NCI-H1930 (cell line): ENCODE measurements at places on chromosomes 7 and 10.

- DNase-seq: no peak
These were observed 28.7 kb downstream of the DGKI start for GRCh38 chr7:137818036-137818435.

GRCh38 chr10:21083861-21084260, 186.8 kb upstream of the NEBL start:
- DNase-seq: no peak

DNA sequence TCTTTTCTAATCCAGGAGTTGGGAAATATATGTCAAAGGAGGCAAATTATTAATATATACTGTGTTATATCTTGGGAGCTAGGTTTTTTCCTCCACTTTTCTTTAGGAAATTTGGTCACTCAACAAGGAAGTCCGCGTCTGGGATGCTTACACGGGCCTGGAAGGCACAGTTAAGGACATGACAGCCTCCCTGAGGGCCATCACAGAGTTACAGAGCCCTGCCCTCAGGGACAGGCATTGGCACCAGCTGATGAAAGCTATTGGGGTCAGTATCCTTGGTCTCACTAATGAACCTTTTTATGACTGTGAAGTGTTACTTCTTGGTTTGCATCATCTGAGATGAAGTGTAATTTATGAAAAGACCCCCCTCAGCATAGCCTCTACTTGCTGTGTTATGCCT, 74.7 kb downstream of the DNAH11 start:
- no peak for DNase-seq

DNA sequence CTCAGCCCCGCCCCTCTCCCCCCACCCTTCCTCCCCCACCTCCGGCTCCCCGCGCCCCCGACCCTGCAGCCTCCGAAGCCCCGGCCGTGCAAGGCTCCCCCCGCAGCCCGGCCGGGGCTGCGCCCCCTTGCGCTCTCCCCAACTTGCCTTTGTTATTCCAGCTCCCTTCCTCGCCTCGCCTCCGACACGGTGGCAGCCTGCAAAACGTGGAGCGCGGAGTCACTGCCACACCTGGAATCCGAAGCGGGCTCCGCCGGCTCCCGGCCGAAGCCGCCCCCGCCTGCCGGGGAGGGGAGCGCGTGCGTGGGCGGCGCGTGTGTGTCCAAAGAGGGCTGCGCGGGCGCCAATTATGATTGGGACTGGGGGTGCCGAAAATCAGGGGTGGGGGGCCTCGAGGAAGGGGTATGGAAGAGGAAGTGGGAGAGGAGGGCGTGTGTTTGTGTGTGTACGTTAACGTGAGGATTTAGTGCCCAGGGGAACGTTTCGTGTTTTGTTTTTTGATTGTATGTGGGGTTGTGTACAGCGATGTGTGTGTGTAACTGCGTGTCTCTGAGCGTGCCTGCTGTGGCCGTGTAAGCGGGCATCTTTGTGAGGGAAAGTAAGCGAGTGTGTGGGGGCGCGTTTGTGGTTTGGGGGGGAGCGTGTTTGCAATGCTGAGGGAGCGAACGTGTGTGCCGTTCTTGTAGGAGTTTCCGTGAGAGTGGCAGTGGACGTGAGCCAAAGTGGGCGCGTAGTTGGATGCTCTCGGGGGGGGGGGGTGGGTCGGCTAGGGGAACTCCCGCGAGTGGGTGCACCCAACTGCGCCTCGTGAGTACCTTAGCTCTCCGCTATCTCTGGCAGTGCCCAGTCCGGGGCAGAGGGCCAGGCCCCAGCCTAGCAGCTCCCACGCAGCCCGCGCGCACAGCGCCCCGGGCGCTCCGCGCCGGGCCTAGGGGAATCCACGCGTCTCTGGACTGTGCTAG, 1.2 kb upstream of the ZMIZ1 start:
- DNase-seq: peak; percentile 71

DNA sequence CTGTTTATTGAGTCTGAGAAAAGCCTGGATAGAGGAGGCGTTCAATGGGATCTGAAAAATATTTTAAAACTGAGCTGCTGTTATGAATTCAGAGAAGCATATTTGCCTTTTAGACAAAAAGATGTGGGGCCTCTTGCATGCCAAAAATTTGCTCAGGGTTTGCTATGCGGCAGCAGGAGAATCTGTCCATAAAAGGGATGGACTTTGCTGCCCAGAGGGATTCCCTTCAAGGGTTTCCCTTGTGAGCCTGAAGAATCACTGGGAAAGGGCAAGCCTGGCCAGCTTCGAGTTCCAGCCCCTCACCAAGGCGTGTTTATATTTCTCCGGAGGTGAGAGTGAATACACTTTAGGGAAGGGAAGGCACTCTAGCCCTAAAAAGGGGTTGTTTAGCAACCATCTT, 55.5 kb upstream of the CALD1 start:
- DNase-seq: no peak

DNA sequence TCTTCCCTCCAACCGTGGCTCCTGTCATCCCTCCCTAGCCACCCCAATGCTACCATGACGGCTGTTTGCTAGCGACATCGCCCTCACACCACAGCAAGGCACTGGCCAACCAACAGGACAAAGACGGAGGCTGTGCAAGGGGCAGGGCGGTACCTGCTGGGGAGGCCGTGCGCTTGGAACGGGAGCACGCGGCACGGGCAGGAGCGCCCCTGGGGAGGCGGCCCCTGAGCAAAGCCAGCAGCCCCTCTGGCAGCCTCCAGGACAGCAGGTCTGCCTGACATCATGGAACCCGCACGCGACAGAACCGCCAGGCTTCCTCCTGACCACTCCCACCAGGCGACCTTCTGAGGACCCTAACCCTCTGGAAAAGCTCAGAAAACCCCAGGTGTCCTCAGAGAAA, 12.7 kb downstream of the MAD1L1 start:
- DNase-seq: no peak

GRCh38 chr7:41809940-41810576, 107.2 kb upstream of the INHBA start:
- no peak for DNase-seq

GRCh38 chr7:20831451-20831850, 44.8 kb upstream of the SP8 start:
- no peak for DNase-seq

DNA sequence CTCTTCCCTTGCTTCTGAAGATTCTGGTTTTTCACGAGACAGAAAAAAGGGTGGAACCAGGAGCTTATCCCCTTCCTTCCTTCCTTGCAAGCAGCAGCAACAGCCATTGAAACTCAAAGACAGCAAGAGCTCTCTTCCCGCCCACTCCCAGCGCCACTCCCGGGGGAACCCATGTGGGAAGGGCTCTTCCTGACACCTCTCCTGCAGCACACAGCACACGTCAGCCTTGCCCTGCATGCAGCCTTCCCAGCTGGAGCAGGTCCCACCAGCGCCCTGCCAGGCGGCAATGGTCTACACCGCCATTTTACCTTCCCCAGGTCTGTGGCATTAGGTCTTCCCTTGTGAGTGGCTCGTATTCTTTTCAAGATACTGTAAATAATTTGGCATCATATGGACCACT, 161.8 kb downstream of the MGMT start:
- DNase-seq: no peak

GRCh38 chr7:150974468-150975391, 3.4 kb downstream of the KCNH2 start:
- peak; percentile 55 for DNase-seq

DNA sequence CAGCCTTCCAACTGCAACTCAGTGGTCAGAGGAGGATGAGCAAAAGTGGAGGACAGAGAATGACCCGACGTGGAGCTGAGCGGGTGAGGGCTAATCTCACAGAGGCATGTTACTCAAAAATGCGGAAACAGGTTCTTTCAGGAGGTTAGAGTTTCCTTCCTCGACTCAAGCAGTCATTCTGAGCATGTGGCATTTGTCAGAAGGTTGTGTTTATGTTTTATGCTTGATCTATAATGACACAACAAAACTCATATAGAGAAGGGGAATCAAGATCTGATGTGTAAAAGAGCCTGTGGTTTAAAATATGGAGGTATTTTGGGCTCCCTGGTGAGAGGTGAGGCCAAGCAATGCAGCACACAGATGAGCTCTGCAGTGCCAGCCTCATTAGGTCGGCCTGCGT, 311.4 kb downstream of the ADARB2 start:
- DNase-seq: no peak

GRCh38 chr7:137687556-137688265, 159.1 kb downstream of the DGKI start:
- no peak for DNase-seq

- no peak for DNase-seq
These were observed 131.9 kb downstream of the LYZL1 start for GRCh38 chr10:29420744-29421143.

DNA sequence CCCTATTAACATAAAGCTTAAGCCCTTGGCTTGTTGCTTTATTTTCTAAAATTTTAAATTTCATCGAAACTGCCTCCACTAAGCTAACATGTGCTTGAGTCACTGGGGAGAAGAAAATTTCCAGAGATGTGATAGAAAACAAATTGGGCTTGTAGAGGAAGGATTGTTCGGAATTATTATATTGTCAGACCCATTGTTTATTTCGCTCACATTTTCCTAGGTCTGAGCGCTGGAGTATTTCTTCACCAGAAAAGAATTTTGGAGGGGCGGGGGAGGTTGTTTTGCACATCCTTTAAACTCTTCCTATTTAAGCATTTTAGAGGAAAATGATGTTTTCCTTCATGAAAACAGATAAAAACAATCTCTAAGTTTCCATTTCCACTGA, 29.1 kb downstream of the CELF2 start:
- DNase-seq: no peak

- DNase-seq: no peak
These were observed 332.1 kb upstream of the MAGI2 start for GRCh38 chr7:79785556-79785955.

- no peak for DNase-seq
These were observed 295.8 kb upstream of the LRRTM3 start for GRCh38 chr10:66629996-66630395.

DNA sequence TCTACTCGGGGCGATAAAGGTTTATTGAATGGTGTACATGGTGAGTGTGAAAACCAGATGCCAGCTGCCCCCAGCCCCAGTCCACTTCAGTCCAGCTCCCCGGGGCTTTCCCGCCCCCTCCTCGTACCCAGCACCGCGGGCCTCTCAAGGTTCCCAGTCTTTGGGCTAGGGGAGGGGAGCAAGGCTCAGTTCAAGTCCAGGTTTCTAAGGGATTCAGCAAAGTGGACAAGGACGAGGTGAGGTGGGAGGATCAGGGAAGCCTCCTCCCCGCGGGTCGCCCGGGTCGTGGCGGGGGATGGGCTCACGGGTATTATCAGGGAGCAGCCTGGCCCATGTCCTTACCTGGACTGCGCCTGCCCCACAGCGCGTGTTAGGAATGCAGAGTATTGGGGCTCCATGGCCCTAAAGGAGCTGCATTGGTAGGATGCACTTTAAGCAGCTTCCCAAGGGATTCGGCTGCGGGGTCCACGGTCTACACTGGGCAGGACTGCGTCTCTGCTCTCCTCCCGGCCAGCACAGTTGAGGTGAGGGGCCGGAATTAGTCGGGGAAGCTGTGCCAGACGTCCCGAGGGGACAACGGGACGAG, 541 bp upstream of the PFKFB3 start:
- DNase-seq: no peak

GRCh38 chr10:128160297-128160711, 34.1 kb upstream of the MKI67 start:
- DNase-seq: no peak

DNA sequence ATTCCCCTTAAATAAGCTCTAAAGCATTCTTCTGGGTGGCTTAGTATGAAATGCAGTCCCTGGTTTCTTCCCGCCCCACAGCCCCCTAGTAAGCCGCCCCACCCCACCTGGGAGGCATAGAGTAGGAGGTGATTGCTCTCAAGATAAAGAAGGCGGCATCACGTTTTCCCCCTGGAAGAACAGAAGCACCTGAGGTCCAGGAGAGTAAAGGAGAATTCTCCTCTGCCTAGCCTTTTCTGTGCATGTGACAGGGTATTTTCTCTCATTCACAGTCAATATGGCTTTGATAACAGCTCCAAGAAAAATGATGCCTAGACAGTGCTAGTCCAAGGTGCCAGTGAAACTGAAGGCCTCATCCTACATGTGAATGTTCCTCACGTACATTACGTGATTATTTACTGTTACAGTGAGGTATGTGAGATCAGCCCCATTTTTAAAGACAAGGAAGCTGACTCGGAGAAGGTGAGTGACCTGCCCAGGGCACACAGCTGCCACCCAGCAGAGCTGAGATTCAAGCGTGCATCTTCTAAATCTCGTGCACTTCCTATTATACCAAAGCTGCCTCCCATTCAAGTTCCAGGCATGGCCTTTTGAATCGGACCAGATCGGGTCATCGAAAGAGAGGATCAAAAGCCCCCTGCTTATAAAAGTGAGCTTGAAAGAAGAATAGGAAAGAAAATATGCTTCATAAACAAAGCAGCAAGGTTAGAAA, 59.4 kb downstream of the FAM171A1 start:
- DNase-seq: no peak

DNA sequence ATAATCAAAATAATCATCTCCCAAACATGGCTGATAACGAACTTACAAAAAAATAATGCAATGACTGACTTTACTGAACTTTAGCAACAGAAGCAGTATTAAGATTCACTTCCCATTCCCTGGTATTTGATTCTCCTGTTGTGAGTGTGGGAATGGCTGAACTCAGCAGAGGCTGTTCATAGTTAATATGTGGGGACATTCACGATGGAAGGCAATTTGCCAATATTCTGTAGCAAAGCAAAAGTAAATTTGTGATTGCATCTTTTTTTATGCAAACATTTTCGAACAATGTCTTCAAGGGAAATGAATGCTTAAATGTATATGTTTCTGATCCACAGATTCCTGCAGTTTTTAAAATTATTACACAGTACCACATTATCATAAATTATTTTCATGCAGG, 431.7 kb upstream of the KLF6 start:
- DNase-seq: no peak

GRCh38 chr7:144670218-144670617, 165.6 kb downstream of the TPK1 start:
- no peak for DNase-seq

DNA sequence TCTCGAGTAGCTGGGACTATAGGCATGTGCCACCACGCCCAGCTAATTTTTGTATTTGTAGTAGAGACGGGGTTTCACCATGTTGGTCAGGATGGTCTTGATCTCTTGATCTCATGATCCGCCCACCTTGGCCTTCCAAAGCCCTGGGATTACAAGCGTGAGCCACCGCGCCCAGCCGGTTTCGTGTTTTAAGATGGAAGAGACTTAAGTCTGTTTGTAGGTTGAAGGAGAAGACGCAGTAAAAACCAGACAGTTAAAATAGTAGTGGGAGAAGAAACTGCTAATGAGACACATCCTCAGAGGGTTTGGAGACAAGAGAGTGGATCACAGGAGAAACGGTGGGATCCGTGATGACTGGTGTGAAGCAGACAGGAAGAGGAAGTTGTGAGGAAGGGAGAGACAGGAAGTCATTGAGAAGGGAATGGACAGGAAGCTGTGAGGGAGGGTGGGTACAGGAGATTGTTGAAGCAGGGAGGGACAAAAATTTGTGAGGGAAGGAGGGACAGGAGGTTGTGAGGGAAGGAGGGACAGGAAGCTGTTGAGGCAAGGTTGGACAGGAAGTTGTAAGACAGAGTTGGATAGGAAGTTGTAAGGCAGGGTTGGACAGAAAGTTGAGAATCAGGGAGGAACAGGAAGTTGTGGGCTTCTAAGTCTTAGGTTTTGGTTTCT, 115.5 kb downstream of the WDFY4 start:
- no peak for DNase-seq
